GM12892 (cell line): ENCODE measurements at places on chromosomes 5 and 9.

GRCh38 chr5:174317256-174317894 lies 271.9 kb downstream of the NSG2 start:
- DNase-seq = no peak

- no peak for DNase-seq
Observed at GRCh38 chr9:137753192-137753765, 124.3 kb upstream of the CACNA1B start.

- DNase-seq = no peak
Observed at GRCh38 chr9:2299156-2299842, 284.2 kb downstream of the SMARCA2 start.

DNA sequence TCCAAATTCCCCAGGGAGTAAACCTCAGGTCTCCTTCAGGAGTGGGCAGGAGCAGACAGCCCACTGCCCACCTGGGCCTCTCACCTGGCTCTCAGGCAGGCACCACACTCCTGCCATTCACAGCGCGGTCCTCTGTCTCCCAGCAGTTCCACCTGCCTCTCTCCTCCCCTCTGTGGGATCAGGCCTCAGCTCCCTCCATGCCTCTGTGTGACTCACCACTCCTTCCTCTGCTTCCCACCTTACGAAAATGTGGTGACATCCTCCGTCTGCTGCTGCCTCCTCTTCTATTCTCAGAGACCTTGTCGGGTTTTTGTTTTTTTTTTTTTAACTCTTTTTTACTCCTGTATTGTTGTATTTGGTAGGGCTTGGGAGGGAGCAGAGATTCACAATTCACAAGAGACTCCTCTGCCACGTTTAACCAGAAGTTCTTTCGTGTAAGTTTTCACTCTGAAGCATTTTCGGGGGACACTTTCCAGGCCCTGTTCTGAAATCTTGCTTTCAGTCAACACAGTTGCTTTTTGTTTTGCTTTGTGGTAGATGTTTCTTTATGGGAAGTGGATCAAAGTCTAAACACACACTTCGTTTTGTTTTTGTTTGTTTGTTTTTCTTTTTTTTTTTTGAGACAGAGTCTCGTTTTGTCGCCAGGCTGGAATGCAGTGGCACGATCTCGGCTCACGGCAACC lies 21.1 kb upstream of the CDKN2AIPNL start:
- DNase-seq = no peak

DNA sequence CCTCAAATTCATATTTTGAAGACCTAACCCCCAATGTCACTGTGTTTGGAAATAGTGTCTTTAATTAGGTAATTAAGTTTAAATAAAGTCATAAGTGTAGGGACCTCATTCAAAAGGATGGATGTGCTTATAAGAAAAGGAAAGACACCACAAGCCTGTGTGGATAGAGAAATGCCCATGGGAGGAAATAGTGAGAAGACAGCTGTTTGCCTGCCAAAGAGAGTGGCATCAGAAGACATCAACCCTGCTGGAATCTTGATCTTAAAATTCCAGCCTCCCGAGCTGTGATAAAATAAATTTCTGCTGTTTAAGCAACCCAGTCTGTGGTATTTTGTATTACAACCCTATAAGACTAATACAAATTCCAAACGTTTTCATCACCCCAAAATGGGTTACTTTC lies 1867.9 kb upstream of the NUDT12 start:
- DNase-seq = no peak

- no peak for DNase-seq
Observed at GRCh38 chr5:172744123-172745104, 26.6 kb downstream of the DUSP1 start.

DNA sequence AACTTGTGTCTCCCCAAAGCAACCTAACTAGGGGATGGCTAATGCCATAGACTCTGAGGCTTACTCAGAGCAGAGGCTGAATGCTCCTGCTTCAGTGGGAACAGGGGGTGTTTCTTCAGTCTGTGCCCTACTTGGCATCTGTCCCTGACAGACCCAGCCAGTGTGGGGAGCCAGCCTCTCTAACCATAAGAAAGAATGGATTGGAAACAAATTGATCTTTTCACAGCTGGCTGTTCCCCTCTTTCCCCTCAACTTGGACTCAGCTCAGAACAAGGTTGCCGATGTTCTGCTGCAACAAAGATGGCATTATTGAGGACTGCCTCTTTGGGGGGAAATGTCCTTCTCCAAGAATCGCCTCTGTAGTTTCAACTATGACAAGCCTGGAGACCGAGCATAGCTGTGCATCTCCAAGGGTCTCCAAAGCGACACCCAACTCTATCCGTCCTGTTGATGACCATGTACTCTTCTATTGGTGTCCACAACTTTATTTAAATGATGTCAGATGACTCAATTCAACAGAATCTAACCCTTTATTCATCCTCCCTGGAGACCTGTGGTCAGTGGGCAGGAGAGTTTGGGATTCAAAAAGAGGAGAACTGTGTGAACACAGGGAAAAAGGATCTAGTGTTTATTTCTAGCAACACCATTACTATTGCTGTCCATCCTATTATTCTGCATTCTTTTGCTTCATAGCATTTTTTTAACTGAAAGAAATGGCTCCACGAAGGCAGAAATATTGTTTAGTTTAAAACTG lies 24.7 kb upstream of the TNC start:
- no peak for DNase-seq

- DNase-seq = no peak
Observed at GRCh38 chr9:35518225-35518821, 28.4 kb downstream of the RUSC2 start.

GRCh38 chr5:113128082-113128481 lies 151.5 kb downstream of the DCP2 start:
- DNase-seq = no peak

DNA sequence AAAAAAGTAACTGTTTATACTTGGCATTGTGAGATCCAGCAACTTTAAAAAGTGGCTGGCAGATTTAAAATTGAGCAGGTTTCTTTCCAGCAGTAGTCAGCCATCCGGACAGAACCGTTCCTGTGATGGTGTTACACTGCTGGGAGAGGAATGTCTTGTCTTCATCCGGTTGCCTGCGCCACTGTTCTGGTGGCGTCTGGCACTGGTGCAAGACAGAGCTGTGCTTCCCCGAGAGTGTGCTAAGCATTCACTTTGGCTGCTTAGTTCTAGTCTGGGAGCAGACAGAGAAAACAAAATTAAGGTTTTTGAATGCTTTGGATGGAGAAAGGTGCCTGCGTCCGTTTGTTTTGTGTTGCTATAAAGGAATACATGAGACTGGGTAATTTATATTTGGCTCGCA lies 35.5 kb upstream of the CREBRF start:
- no peak for DNase-seq

DNA sequence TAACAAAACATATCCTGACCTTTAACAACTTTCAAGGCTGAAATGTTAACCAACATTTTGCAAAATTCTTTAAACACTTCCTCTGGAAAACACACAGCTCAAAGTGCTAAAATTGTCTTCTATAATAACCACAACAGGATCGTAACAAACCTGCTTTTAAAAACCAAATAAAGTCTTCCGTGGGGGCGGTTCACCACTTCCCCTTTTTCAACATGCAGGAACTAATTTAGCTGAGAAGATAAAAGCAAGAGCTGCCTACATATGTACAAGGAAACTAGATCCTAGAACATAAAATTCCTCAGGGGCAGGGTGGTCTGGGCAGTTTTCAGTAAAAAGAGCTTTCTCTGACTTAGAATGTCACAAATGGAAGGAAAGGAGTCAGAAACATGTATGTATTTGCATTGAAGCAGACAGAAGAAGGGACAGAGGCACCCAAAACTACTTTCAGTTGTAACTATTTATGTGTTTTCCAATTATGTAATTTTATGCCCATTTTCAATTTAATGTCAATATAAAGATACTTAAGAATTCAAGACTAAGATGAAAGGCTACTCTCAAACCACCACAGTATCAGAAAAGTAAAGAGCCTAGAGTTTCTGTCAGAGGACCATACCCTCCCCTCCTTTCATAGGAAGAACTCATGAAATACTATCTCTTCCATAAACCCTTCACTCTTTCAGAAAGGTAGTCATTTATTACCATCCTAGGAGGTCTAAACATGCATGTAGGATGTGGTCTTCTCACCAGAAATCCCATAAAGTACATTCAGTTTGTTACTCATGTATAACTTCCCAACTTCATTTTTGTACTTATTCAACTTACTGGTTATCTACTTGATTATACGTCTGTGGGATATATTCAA lies 185.9 kb upstream of the RASA1 start:
- no peak for DNase-seq

GRCh38 chr9:38689678-38690077 lies 30.3 kb downstream of the FAM240B start:
- DNase-seq = no peak

- DNase-seq = peak; percentile 93
Observed at GRCh38 chr9:136545965-136546696, at the start of gene NOTCH1. Gene NOTCH1, minus strand, starts transcription at chr9:136546048. Its CDS starts 262 bp downstream, at chr9:136545786.

- DNase-seq = no peak
Observed at GRCh38 chr5:178430186-178431062, 159.8 kb downstream of the COL23A1 start.

DNA sequence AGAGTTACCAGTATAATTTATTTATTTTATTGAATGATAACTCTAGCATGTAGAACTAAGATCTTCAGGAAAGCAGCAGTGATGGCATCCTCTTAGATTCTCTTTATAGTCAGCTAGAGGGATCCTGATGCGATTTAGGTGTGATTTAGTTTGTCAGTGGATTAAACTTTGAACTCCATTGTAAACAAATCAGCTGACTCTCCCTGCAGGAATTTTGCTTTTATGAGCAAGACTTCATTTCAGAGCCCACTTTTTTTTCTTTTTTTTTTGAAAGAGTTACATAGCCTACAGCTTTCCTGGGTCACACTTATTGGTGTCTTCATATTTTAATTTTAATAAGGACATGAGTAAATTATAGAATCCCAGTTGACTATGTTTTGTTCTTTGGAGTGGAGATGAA lies 93.8 kb upstream of the SEMA6A start:
- DNase-seq = no peak

GRCh38 chr5:14879937-14880589 lies 8.5 kb upstream of the ANKH start:
- DNase-seq = no peak

DNA sequence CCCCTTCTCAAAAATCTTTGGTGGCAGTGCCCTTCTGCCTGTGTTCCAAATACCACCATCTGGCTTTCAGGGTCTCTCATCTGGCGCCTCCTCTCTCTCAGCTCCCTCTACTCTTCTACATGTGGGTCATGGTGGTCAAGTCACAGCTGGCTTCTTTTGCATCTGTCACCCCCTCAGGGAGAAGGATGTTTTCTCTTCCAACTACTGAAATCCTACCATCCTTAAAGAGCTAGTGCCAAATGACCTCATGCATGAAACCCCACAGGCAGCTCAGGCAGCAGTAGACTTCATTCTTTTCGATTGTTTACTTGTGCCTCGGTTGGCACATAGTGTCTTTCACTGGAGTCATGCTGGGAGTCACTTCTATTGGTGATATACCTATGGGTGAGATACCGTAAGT lies 219.2 kb downstream of the DCP2 start:
- no peak for DNase-seq

DNA sequence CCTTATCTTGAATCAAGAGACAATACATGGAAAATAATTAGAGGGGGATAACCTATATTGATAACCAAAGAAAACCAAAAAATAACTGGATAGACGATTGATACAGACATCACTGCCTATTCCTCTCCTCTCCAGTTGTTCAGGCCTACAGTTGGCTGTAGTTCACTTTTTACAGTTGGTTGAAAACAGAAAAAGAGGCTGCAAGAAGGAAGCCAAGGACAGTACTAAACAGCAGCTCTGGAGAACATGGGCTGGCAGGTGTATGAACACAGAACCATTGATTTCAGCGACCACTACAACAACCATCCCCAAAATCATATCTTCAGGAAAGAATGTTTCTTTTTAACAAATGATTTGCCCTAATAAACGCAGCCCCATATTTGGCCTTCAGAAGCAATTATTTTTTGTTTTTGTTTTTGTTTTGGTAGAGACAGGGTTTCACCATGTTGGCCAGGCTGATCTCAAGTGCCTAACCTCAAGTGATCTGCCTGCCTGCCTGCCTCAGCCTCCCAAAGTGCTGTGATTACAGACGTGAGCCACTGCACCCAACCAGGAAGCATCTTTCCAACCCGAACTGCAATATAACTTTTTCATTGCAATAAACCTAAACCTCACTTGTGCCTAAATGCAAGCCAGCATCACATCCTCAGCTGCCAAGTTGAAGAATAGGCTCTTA lies 64.3 kb downstream of the MLLT3 start:
- DNase-seq = no peak

GRCh38 chr5:104840284-104840683 lies 1277.7 kb upstream of the NUDT12 start:
- DNase-seq = no peak

DNA sequence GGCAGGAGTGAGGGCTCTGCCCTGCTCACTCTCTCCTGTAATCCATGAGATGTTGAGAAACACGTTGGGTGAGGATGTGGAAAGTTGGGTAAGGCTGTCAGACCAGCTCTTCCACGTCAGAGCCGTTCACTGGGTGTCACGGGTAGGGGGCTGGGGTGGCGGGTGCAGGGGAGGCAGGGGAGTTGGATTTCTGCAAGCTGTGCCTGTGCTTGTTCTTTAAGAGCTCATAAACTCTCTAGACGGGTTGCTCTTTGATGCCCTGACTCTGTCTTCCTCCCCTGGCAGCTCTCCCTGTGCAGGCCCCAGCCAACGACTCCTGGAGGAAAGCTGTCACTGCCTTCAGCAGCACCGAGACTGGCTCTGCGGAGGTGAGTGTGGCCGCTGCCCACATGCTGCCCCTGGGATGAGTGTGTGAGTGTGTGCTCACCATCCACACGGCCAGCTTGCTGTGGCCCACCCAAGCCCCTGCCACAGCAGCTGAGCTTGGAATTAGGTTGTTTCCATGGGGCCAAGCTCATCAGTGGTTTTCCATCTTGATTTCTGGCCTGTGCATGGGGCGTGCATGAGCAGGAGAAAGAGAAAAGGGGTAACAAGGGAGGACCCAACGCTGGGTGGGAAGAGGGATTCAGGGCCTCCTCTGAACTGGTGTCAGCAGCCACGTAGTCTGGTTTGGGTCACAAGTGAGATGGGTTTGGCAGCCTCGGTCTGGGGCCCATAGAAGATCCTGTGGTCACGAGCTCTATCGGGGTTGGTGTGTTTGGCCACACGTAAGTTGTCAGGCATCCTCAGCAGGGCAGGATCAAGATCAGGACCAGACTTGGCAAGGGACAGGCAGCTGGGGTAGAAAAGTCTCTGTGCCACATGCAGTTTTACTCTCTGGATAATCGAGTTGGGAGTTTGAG lies 21.0 kb upstream of the POMT1 start:
- no peak for DNase-seq

DNA sequence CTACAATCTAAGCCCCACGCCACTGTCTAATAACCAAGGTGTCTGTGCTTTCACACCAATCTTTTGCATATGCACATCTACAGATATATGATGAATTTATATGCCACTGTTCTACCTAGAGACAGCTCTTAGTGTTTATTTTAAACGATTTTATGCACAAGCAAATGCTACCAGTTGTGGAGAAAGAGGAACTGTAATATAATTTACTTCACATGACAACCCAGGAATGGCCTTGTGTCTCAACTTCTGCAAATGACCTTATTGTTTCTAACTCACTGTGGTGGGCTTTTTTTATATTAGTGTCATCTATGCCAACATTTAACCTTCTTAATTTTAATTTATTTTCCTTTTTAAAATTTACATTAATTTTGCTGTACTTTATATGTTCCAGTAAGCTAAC lies 531.1 kb upstream of the TLE4 start:
- DNase-seq = no peak
